Fibroblast of skin of right quadriceps (primary cell): ENCODE measurements at places on chromosomes 12 and 14.

GRCh38 chr12:94769776-94770759, 119.7 kb upstream of the TMCC3 start:
- no peak for DNase-seq

DNA sequence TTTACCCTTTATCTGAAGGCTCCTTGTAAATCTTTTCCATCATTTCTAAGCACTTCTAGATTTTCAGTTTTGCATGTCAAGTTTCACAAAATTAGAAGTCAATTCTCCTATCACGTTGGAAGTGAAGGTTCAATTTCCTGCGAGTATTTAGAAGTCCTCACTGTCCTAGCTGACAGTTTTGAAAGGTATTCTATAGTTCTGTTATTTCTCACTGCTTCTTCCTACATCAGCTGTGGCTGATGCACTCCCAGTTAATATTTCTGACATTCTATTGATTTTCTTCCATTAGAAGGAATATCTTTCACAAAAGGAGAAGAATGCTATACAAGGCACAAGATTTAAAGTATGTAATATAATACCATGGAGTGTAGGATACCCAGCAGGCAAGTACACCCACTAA, 15.8 kb upstream of the TMCC3 start:
- DNase-seq, result no peak

DNA sequence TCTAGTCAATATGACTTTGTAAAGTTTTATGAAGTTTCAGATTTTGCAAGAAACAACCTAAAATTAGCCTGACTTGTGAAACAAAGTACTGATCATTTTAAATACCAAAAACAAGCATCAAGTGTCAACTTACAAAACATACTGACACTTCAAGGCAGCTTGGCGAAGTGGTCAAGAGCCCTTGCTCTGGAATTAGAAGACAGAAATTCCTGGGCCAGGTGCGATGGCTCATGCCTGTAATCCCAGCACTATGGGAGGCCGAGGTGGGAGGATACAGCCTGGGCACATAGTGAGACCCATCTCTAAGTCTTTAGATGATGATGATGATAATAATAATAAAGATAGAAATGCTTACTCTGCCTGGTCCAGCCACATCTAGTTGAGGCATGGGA, 45.4 kb upstream of the NR2C1 start:
- no peak for DNase-seq

DNA sequence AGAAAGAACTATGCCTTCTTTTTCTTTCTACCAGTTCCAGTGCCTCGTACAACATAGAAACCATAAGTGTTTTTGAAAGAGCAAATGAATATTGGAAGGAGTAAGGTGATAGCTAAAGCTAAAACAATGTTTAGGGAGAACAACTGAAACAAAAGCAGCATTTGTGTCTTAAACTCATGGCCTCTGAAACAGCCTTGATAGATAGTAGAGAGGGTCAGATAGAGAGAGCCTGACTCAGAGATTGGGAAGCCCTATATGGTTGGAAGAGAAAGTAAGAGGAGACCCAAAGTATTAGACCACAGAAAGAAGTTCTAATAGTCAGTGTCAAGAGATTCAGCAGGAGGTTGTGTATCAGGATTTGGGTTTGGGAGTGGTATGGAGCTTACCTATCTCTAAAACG, 79.6 kb upstream of the IFNG-AS1 start:
- peak; percentile 38 for DNase-seq

DNA sequence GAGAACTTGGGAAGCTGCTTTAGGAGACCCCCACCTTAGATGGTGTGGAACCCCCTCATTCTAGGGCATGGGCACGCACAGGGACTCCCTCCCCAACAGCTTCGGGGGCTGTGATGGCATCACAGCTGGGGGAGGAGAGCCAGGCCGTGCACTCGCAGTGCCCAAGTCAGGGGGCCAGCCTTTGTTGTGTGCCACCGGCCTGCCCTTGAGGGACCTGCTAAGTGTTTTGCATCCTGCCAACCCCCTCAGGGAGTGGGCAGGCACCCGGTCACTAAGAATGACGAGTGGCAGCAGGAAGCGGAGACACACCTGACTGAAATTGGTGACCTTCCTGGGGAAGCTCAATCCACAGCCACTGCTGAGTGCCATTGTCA, 334.9 kb upstream of the SFSWAP start:
- DNase-seq, result no peak

DNA sequence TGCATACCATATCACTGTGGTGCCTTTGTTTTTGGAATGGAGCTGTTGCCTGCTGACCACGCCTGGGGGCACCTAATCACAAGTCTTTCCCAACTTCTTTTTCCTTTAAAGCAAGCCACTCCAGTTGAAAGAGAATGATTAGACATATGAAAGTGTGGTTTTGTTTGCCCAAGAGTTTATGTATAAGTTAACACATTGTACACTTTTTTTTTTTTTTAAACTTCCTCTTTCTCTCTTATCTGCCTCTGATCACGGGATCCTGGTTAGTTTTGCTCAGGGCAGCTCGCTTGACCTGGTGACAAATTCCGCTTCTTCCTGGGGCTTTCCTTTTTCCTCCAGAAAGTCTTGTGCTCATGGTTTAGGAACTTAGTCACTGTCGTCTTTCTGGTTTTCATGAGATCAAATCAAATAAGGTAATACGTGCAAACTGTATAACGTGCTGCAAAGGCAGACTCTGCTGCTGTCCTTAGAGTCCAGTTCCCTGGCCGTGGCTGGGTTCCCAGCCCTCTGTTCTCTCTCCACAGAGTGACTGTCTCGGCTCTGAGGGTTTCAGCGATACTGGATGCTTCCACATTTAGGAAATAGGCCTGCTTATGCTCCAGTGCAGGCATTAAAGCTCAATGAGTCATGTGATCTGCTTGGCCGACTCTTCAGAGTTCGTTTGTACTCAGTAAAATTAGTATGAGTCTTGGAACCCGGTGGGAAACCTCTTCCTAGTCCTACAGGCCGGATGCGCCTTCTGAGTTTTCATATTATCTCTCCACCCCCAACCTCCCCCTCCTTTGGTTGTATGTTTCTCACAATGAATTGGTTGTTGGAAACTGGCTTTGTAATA, 15.2 kb downstream of the RASSF3 start:
- DNase-seq, result peak; percentile 89

DNA sequence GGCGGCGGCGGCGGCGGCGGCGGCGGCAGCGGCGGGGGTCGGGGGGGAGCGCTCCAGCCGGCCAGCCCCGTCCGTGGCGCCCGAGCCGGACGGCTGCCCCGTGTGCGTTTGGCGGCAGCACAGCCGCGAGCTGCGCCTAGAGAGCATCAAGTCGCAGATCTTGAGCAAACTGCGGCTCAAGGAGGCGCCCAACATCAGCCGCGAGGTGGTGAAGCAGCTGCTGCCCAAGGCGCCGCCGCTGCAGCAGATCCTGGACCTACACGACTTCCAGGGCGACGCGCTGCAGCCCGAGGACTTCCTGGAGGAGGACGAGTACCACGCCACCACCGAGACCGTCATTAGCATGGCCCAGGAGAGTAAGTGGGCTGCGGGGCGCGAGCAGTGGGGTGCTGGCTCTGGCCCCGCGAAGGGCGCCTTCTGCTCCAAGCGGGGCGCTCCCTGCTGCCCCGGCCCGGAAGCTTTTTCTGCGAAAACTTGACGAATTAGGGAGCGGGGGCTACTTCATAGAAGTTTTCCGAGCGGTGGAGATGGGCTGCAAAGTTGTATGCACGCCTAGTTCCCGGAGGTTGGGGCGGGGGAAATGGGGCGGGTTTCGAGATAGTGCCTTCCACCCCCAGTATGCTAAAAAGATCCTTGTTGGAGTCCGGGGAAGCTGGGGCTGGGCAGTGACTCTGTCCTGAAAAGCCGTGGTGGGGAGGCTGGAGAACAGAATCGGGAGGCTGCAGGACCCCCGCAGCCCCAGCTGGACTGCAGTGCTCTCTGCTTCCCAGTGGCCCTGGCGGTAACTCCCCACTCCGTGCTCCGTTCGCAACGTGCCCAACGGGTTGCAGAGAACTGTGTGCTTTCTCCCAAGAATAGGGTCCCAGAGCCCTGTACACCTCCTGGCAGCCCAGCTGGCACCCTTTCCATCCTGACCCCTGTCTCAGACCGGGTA, 751 bp downstream of the GDF11 start:
- DNase-seq, result peak; percentile 62

GRCh38 chr12:69428351-69429073, 41.7 kb upstream of the FRS2 start:
- DNase-seq, result no peak

- DNase-seq, result no peak
These were observed 7.8 kb downstream of the GALNT6 start for GRCh38 chr12:51383269-51383905.

- DNase-seq, result no peak
These were observed 9.4 kb downstream of the TRAFD1 start for GRCh38 chr12:112134731-112135130.

DNA sequence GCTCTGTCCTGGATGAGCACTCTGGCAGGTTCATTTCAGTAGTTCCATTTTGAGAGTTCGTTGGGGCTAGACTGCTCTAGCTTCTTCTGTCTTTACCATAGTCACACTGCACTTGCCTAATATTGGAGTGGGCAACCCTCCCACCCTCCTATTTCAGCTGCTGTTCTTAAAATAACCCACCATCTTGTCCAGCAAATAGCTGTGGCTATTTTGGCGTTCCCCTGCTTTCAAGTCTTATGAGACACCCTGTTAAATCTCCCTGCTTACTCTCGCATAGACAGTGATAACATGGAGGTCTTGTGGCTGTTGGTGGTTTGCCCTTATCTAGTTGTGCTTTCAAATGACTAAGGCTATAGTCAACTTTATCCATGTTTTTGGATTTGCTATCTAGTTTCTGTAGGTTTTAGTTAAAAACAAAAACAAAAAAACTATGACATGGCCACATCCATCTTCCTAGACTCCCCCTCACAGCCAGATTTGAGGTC, 65.5 kb downstream of the LRP6 start:
- no peak for DNase-seq

DNA sequence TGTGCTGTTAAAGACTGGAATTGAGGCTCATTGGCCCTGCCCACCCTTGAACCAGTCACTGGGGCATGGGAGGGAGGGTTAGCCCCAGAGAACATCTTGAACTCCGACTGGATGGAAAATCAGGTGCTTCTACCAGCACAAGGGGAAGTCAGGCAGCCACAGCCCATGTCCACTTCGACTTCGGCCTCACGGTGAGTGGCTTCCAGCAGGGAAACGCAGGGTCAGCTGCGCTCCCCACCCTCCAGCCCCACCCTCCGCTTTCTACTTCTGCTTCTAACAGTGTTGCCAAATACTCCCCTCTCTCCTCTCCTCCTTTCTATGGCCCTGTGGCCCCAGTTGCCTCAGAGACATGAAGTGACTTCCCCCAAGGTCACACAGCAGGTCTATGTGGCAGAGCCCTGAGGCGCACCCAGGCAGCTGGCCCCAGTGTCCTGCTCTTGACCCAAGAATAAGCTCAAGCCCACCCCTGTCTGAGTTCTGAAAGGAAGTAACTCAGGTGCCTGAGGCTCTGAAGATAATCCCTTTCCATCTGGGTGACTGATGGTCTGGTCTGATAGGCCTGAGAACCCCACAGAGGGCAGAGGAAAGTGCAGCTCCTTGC, 11.9 kb upstream of the SH2B3 start:
- DNase-seq, result no peak

DNA sequence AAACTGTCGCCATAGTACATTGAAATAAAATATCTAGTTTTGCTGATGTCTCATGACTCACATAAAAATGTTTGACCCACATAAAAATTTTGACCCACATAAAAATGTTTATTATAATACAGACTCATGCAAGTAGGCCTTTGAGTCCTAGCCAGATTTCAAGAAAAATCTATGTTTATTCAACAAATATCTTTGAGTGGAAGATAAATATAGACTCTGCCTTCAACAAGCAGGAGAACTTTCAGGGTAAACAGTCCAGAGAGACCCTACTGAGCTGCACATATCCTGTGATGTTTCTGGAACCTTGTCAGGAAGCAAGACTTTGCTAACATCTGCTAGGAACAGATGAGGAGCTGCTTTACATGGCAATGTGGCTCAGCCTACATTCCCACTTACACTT, 283.1 kb downstream of the MDGA2 start:
- DNase-seq, result peak; percentile 19

- DNase-seq, result no peak
These were observed 6.0 kb downstream of the ZBTB39 start for GRCh38 chr12:57000393-57000792.

- no peak for DNase-seq
These were observed 21.6 kb downstream of the GLTP start for GRCh38 chr12:109858764-109859163.

DNA sequence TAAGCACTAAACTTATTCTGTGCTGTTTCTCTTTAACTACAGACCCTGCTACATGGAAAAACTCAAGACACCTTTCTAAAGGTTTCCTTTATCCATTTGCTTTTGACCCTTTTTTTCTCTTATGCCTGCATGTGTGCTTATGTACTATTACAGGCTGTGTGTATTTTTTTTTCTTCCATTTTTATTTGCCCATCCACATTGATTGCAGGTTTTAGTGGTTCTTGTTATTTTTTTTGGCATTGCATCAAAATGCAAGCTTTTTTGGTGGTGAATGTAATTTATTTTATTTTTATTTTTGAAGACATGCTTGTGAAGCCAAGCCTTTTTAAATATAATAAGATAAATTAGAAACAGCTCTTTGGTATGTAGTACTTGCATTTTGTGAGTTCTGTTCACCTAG, 26.7 kb downstream of the DNM1L start:
- no peak for DNase-seq

DNA sequence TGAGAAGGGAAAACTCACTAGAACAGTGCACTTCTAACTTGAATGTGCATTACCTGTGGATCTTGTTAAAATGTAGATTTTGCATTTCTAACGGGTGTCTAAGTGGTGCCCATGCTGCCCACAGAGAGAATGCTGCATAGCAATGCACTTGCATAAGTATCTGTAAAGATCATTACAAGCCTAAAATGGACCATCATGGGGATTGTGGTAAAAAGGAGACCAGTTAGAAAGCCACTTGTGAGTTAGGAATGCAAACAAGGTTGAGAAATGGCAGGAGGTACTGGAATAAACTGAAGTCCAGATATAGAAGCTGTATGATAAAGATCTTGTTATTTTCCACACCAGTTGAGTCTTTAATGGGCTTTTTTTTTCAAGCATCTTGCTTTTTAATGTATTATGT, 18.8 kb downstream of the AVPR1A start:
- DNase-seq, result no peak

DNA sequence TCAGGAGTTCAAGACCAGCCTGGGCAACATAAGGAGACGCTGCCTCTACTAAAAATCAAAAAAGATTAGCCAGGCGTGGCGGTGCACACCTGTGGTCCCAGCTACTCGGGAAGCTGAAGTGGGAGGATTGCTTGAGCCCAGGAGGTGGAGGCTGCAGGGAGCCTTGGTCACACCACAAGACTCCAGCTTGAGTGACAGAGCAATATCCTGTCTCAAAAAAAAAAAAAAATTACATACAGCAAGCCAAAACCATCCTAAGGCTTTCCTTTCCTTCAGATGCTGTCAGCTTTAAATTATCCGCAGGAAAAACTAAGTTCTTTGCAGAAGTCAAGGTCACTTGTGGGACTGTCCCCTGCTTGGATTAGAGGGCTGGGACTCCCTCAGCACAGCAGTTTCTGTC, 1.3 kb downstream of the CS start:
- no peak for DNase-seq

GRCh38 chr12:76704693-76705092, 59.2 kb upstream of the ZDHHC17 start:
- DNase-seq, result peak; percentile 58
